ENCODE measurements at places on chromosomes 1 and 21.
A peak's percentile ranks its signal among the peaks of the same experiment; 100 is the strongest.

GRCh38 chr1:46036894-46037839, 95.3 kb downstream of the PIK3R3 start:
- DNase-seq: peak; percentile 88

DNA sequence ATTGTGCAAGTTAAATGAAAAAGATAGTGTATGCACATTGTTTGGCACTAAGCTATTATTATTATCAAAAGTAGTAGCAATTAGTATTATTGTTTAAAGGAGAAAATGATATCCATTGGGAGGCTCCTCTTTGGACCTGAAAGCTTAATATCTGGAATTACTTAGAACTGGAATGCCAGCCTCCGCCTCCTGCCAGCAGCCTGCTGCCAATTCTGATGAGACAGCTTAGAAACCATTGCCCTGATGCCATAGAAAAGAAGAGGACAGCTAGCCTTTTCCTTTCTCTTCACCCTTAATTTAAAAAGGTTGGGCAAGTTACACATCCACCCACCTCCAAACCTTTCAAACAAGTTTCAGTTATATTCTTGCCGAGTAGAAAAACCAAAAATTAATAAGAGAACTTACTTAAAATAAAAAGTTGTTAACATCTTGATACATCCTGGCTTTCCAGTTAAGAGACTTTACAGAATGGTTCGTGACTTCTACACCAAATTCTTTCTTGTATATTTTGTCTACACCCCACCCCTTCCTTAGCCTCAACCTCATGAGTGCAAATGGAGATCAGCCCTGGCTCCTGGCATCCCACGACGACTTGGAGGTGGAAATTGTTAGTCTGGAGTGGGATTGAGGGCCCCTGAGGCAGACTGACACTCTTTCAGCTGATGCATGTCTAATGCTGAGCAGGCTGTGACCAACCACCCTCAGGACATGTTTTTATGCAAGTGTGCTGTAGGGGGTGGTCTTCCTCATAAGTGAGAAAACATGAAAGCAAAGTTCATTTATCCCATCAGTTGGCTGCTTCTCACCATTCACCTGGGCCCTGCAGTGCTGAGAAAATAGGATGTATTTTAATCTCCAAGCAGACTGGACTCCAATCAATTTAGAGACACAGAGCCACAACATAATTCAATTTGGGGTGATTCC, 120.6 kb downstream of the KCNJ15 start:
- DNase-seq: no peak

DNA sequence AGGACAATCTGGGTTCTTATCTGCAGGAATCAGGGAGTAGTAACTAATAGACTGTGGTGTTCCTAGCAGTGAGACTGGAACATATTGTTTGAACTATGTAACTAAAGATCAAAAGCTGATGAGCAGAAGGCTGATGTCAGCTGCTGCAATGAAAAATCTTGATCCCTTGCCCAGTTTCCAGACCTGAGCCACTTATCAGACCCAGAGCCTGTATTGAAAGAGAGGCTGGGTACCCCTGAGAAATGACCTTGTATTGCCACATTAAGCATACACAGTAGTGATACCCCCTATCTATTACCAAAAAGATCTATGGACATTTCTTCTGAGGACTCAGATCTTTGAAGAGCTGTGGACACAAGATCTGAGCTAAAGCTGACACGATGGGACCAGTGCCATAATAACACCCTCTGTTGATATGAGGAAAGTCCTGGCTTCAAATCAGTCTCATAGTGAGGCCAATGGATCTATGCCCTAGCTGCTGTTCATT, 178.0 kb upstream of the GALNT2 start:
- DNase-seq: no peak

DNA sequence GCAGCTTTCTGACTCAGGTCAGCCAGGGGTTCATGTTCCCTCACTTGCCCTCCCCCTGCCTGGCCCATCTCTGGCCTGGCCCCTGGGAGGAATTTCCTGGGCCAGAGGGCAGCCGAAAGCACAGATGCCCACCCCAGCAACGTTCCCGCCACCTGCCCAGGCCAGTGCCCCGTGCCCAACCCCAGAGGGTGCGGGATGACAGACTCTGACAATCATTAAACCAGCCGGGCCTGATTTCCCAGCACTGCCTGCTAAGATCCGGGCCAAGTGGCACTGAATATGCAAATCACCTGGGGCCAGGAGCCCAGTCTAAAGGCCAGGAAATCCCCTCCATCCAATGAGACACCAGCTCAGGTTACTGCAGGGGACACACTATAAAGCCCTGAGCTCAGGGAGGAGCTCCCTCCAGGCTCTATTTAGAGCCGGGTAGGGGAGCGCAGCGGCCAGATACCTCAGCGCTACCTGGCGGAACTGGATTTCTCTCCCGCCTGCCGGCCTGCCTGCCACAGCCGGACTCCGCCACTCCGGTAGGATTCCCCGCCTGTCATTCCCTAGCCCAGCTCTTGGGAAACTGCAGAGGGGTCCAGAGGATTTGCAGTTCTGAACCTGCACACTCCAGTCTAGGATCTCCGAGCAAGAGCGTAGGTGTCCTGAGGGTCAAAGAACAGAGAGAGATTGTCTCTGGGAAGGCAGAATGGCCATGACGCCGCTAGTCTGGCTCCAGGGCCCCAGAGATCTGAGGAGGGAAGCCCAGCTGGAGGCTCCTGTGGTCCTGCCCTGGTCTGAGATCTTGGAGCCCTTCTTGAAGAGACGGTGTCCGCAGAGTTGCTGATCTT, at the start of gene ELF3:
Gene ELF3 (plus strand): TSS at position 408 of the 836 bp plus-strand sequence. CDS start 550 bp downstream, outside the sequence.
- DNase-seq: no peak

GRCh38 chr1:53594391-53595180, 135.4 kb downstream of the DMRTB1 start:
- DNase-seq: no peak

- no peak for DNase-seq
These were observed 417.9 kb downstream of the PTBP2 start for GRCh38 chr1:97139512-97139911.

DNA sequence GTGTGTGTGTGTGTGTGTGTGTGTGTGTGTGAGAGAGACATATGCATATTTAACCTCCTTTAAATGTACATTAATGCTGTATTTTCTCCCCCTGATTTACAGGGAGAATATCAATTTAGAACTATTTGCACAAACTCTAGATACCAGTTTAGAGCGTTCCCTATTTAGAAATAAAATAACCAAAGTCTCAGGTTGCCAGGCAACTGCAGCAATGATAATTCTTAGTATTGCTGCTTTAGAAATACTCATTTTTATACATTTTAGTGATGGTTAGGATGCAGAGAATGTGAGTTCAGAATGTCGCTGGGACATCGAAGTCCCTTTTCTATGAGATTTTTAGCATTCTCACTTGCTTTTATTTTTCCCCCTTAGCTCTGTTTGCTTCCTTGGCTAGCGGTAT, 497.3 kb downstream of the KIF26B start:
- no peak for DNase-seq

DNA sequence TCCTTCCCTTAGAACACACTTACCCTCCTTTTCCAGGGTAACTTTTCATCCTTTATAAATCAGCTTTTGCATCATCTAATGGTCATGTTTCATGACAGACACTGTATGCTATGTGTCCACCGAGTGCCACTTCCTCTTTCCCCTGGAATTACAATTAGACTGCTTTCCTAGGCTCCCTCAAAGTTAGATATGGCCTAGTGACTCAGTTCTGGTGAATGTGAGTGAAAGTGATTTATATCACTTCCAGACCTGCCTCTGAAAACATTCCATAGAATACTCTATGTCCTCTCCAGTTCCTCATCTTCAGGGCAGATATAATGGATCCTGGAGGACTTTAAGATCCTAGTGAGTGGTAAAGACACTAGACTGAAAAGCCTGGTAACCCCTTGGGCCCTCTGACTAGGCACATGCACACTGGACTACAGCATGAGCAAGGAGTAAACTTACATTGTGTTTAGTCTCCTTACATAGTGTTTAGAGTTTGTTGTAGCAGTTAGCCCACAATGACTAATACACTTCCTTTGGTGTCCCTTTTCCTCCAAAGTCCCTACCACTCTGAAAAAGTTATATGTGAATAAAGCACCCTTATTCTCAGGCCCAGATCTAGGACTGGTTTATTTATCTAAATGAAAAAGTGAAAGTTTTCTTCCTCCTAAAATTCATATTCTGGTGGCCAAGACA, 59.3 kb downstream of the GPR88 start:
- DNase-seq: no peak

DNA sequence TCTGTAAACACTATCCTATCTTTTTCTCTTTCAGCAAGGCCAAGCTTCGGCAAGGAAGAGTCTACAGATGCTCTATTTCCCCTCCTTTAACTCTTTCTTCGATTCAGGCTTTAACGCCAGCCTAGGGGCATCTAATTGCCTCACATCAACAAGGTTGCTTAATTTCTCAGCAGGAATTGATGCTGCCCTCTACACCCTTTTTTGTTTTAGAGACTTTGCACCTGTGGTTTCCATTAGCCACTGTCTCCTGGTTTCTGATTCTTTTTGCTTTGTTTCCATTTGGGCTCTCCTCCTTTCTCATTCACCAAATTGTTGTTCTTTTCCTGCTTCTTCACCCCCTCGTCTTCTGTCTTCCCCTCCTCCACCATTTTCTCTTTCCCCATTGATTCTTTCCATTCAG, 202.4 kb upstream of the HMCN1 start:
- no peak for DNase-seq

- DNase-seq: no peak
These were observed 223.8 kb downstream of the PTPRU start for GRCh38 chr1:29460041-29460610.

GRCh38 chr1:59314776-59315528, 18.1 kb downstream of the FGGY start:
- DNase-seq: no peak

- no peak for DNase-seq
These were observed 8.6 kb upstream of the RAB29 start for GRCh38 chr1:205783904-205784303.

DNA sequence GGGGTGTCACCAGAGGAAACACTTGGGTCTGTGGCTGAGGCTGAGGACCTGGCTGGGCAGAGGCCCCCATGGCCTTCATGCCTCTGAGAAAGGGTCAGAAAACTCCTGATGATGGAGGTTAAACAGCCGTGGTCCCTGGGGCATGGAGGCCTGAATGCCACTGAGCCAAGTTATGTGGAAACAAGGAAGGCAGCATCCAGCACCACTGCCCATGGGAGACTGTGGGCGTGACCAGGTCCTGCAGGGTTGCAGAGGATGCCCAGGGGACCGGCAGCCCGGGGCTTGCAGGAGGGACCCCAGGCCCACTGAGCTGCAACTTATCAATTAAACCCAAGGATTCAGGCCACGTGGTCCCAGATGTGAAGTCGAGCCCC, 18.9 kb upstream of the COL6A2 start:
- peak; percentile 9 for DNase-seq

DNA sequence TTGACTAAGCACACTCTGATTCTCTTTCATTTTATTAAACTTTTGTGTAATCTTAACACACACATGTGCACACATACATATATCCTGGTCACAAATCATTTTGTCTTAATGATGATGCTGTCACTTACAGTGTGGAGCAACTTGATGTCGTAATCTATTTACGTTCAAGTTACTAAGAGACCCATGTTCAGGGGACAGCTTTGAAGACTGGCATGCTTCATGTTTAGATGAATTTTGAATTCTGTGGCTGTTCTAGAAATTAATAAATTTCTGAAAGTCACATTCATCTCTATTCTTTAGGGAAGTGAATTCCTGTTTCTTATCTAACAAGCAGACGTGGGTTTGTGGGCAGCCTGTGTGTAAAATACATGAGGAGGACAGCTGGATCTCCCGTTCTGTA, 1637.8 kb downstream of the PLA2G4A start:
- no peak for DNase-seq

DNA sequence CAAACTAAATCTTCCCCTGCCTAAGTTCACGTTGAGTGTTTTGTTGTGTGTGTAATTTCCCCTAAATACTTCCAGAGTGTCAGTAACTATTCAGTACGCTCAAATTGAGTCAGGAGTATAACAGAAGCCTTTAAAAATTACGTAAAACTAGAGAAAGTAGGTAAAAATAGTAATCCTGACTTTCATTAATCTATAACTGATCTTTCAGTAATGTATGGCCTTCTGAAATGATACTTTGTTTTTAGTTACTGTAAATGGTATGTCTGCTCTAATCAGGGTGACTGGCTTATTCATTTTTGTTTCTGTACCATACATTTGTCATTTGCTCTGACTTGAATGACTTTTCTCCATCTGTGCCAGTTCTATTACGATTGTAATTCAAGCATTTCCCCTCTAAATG, 29.4 kb downstream of the MIER1 start:
- DNase-seq: no peak

DNA sequence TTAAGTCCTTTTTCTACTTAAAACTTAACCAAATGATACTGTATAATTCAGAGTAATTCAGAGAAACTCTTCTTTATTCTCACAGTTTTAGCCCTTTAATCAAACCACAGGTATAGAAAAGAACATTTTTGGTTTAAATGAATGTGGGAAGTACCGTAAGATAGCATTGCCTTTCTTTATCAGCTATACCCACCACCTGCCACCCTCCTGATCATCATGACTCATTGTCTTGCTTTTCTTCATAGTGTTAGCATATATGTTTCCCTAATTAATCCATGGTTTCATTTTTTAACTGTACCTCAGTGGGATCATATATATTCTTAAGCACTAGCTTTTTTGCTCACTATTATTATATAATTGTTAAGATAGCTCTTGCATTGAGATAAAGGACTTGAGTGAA, 27.5 kb upstream of the ANGPTL1 start:
- no peak for DNase-seq

- no peak for DNase-seq
These were observed 60.2 kb downstream of the PBX1 start for GRCh38 chr1:164619006-164619784.

DNA sequence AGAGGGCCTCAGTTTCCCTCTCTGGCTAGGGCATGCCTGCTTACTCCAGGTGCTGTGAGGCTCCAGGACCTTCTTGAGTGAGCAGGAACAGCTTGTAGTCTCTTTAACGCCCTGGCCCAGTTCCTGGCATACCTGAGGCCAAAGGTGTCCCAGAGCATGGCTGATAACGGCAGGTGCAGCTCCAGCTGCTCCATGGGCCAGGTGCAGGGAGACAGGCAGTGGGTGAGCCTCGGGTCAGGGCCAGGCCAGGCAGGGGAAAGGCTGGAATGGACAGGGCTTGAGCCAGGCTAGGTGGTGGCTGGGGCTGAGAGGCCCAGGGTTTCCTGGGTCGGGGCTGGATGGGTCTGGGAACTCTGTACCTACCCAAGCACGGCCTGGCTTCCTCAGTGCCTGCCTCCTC, 18.3 kb downstream of the EDN2 start:
- DNase-seq: no peak

DNA sequence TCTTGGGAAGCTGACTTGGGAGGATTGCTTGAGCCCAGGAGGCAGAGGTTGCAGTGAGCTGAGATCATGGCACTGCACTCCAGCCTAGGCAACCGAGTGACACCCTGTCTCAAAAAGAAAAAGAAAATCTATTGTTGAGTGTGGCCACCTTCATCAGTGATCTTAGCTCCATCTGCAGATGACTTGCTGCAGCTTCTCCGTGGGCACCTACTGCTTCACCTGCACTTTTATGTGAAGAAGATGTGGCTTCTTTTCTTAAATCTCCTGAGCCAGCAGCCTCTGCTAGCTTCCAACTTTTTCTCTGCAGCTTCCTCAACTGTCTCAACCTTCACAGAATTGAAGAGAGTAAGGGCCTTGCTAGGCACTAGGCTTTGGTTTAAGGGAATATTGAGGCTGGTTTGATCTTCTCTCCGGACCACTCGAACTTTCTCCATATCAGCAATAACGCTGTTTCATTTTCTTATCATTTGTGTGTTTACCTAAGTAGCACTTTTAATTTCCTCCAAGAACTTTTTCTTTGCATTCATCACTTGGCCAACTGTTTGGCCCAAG, 28.0 kb downstream of the AGPAT3 start:
- DNase-seq: no peak

- no peak for DNase-seq
These were observed 29.6 kb upstream of the CACHD1 start for GRCh38 chr1:64440183-64440826.

- DNase-seq: no peak
These were observed 9.0 kb upstream of the C1orf198 start for GRCh38 chr1:230877146-230877923.

Data from naive thymus-derived CD8-positive, alpha-beta T cell (primary cell).